Bronchial epithelial cell (primary cell): ENCODE measurements at places on chromosomes 2 and 18. TPM values are rescaled to one million over a fixed set of nuclear protein-coding genes. Genes with fewer than 3 reads are reported as not detected.

The NAT8 gene
- not detected in 2 replicates for total RNA-seq

The RGPD4 gene
- total RNA-seq, result not detected in 2 replicates

The FKBP1B gene
- total RNA-seq, result 16.5 and 30.0 TPM in 2 replicates

The LRP2 gene
- total RNA-seq, result not detected in 2 replicates

The ST6GAL2 gene
- not detected in 2 replicates for total RNA-seq

The UCN gene
- total RNA-seq, result 0.51 and 1.8 TPM in 2 replicates

The MALL gene
- 33.7 and 87.8 TPM in 2 replicates for total RNA-seq

The ABCG5 gene
- total RNA-seq, result not detected in 2 replicates

The RASGRP3 gene
- 0.38 and 0.79 TPM in 2 replicates for total RNA-seq

The L3MBTL4 gene
- under 0.01 and 1.0 TPM in 2 replicates for total RNA-seq

The RUFY4 gene
- total RNA-seq, result not detected in 2 replicates

The PROM2 gene
- total RNA-seq, result 10.8 and 41.6 TPM in 2 replicates

The CFC1 gene
- not detected in 2 replicates for total RNA-seq

The DOK1 gene
- total RNA-seq, result 0.51 and 1.1 TPM in 2 replicates

The ZC3H15 gene
- 120 and 128 TPM in 2 replicates for total RNA-seq

The EVX2 gene
- not detected in 2 replicates for total RNA-seq

The ACVR1C gene
- total RNA-seq, result 0.26 TPM in 2 replicates

The SAG gene
- total RNA-seq, result not detected in 2 replicates
